ENCODE measurements at places on chromosomes 13 and 19. TPM values are rescaled to one million over a fixed set of nuclear protein-coding genes. Genes with fewer than 3 reads are reported as not detected.

Gene TMEM150B
- 1.0 TPM for total RNA-seq

Gene MAP2K2
- total RNA-seq = 56.8 TPM

DNA sequence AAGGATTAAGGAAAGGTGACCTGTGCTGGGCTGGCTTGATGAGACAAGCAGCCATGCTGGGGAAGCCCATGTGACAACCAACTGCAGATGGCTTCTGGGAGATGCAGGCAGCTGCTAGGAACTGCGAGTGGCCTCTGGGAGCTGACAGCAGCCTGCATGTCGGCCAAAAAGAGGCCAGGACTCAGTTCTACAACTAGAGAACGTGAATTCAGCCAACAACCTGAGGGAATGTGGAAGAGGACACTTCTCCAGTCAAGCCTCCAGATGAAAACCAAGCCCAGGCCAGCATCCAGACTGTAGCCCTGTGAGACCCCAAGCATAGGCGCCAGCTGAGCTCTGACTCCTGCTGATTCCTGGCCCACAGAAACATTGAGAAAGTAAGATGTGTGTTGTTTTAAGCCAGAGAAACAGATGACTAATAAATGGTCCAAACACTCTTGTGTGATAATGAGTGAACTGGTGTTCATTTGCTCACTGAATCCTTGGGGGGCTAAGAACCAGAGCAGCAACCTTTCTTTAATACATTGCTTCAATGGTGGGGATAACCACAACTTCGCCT lies 45.0 kb downstream of the SLC7A1 start:
- no peak for DNase-seq

- DNase-seq = no peak
These were observed 6.0 kb downstream of the DDX39A start for GRCh38 chr19:14412996-14413692.

Gene KLK15
- total RNA-seq = not detected

- DNase-seq = no peak
These were observed 3.7 kb upstream of the RASL11A start for GRCh38 chr13:27266917-27267316.

DNA sequence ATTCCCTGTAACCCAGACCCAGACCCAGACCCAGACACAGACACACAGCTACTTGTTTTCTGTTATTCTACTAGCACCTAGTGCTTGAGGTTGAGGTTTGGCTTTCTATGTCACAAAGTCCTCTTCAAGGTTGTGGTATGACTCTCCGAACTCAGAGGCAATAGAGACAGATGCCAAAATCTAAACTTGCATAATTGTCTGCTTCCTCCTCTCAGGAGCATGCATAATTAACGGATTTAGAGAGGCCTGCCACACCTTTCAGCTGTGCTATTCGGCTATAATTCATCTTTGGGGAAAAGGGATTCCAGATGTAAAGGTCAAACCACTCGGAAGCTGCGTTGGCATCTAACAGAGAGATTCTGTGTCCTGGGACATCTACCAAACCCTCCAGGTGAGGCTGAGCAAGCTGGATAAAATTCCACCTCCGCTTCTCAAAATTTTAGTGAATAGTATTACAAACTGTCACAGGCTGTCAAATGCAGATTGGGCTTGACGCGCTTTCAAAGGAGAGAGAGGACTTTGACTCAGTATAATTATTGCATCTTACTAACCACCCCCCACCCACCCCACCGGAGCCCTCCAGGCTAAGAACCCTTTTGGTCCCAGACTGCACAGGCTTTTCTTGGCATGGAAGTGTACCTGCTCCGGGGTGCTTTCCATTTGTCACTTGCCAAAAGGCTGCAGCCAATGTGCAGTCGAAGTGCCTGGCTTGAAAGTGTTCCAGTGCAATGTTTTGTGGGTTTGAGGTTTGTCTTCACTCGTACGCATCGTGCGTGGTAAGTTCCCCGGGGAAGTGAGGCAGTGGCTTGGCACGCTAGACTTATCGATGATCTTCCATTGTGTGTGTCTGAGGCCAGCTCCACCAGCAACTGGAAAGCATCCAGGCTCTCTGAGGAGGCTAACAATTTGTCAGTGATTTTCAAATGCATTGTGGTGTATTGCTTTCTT lies 194.1 kb downstream of the TDRD3 start:
- DNase-seq = no peak

DNA sequence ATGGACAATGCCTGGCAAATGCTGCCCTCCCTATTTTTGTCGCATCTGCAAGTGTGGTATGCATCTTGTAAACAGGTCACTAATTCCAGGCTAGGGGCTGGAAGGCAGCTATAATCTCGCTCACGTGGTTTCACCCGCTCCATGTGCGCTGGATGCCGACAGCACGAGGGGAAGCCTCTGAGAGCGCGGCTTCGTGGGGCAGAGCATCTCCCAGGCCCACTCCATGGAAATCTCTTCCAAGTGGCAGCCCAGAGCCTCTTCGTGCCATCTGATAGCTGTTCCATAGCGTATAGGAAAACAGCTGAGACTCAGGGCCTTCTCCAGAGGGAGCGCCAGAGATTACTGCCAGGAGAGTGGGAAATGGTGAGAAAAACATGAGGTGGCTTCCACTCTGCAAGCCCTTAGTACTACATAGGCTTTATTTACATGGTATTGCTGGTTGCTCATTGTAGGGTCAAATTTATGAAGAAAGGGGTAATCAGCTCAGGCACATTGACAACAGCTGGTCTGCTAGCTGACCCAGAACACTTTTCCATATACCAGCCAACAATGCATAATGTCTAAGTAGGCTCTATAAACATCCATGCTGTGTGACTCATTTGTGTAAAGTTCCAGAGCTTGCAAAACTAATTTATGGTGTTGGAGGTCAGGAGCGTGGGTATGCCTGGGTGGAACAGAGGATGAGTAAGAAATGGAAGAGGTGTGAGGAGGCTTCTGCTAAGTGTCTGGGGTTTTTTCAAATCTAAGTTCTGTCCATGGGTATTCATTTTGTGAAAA lies 165.2 kb downstream of the SHISA2 start:
- DNase-seq = no peak

GRCh38 chr13:83350569-83350968 lies 531.7 kb downstream of the SLITRK1 start:
- DNase-seq = no peak

Gene APC2
- total RNA-seq = 0.26 TPM

DNA sequence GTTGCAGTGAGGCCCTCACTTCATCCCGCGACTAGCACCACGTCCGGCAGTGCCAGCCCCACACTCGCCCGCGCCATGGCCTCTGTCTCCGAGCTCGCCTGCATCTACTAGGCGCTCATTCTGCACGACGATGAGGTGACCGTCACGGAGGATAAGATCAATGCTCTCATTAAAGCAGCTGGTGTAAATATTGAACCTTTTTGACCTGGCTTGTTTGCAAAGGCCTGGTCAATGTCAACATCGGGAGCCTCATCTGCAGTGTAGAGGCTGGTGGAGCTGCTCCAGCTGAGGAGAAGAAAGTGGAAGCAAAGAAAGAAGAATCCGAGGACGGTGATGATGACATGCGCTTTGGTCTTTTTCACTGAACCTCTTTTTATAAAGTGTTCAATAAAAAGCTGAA lies 48.6 kb downstream of the NLRP12 start:
- DNase-seq = no peak

- no peak for DNase-seq
These were observed 837.3 kb upstream of the KLHL1 start for GRCh38 chr13:70945506-70945905.

Gene CEACAM1
- 2.3 TPM for total RNA-seq

GRCh38 chr19:47448360-47448727 lies 23.3 kb downstream of the SLC8A2 start:
- DNase-seq = no peak

DNA sequence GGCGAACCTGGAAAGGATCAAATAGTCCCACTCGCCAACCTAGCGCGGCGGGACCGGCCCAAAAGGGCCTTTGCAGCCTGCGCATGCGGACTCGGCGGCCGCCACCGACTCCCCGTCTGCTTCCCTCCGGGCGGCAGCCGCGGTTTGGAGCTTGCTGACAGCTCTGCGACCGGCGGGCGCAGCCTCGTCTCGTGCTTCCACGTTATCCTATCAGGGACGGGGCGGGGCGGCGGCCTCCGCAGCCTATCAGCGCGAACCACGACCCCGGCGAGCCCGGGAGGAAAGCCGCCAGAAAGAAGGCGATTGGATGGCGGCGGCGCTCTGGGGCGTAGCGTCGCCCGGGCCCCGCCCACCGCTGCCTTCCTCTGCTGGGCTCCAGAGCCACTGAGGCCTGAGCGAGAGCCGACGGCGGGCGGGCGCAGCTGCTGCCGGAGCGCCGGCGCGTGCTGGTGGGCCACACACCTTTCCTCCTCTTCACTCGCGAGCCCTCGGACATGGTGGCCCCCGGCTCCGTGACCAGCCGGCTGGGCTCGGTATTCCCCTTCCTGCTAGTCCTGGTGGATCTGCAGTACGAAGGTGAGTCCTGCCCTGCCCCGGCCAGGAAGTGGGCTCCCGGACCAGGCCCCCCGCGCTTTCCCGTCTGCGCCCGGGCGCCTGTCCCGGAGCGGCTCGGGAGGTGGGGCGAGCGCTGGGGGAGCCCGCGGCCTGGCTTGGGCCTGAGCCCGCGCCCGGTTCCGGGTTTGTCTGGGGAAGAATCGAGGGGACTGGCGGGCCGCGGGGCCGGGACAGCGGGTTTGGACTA lies at the start of gene DNAJC3:
Gene DNAJC3, plus strand, starts transcription at position 378 of the 802 bp plus-strand sequence. Its CDS starts 117 bp downstream, at position 495.
- peak; percentile 99 for DNase-seq

Gene KMT2B
- 31.6 TPM for total RNA-seq

DNA sequence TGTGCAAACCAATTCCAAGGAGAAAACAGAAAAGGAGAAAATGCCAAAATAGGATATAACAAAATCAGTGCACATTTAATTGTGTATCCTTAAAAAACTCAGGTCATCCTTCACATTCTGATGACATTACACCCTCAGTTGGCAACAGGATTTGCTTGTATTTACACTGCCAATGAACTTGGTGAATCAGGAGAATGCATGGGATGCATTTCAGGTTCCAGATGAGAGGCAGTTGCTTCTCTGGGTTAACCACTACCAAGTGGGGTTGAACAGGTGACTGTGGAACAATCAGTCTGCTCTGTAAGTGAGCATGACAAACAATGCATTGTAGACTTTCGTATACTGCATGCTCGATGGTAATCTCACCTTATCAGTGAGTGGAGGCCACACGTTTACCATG lies 79.1 kb downstream of the STARD13 start:
- no peak for DNase-seq

GRCh38 chr19:29292153-29292552 lies 79.2 kb upstream of the UQCRFS1 start:
- DNase-seq = no peak

- no peak for DNase-seq
These were observed 156.3 kb downstream of the SLITRK5 start for GRCh38 chr13:87827479-87827878.

GRCh38 chr13:68727165-68727564 lies 1380.5 kb upstream of the ATXN8OS start:
- DNase-seq = no peak

Gene GTF2F2
- total RNA-seq = 9.6 TPM

Gene OR7C1
- not detected for total RNA-seq

- no peak for DNase-seq
These were observed 24.9 kb upstream of the SLC7A10 start for GRCh38 chr19:33250500-33250899.

- DNase-seq = no peak
These were observed 13.5 kb downstream of the FPR3 start for GRCh38 chr19:51808333-51808986.

Gene FCAR
- total RNA-seq = not detected

Gene GPR12
- not detected for total RNA-seq

All from body of pancreas (tissue), 4 donors.